Activated CD4-positive, alpha-beta memory T cell treated with anti-CD3 and anti-CD28 coated beads for 36 hours (primary cell): ENCODE measurements at places on chromosomes 13 and 19. TPM values are rescaled to one million over a fixed set of nuclear protein-coding genes. Genes with fewer than 3 reads are reported as not detected.
A peak's percentile ranks its signal among the peaks of the same experiment; 100 is the strongest.

GRCh38 chr19:35935911-35936737 is at the start of gene LRFN3:
TSS of gene LRFN3 (plus strand) at chr19:35936374. CDS start at chr19:35939426, 3,052 bp downstream.
- H3K4me3 ChIP-seq, result peak within 1 kb of the TSS; percentile 83
- peak; percentile 75 for DNase-seq
- H3K27me3 ChIP-seq, result no peaks in the 10 kb centered on the region
- peaks cover 33% of the 10 kb centered on the region for H3K4me1 ChIP-seq
- H3K36me3 ChIP-seq, result peaks cover 3% of the 10 kb centered on the region

PDE4C gene
- total RNA-seq, result not detected

DNA sequence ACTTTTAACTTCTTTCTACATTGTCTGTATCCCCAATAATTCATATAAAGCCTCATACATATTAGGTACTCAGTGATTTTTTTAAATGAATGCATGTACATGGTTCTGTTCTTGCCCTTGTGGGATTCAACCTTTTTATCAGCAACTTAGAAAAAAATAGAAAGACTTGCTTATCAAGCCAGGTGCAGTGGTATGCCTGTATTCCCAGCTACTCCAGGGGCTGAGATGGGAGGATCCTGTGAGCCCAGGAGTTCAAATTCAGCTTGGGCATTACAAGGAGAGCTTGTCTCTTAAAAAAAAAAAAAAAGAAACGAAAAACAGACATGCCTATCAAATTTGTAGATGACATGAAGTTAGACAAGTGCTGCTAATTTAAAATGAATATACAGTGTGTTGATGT is 54.2 kb upstream of the MYCBP2 start:
- no peak overlapping the region for H3K27ac ChIP-seq
- no peak for DNase-seq
- H3K36me3 ChIP-seq, result no peaks in the 10 kb centered on the region
- H3K4me1 ChIP-seq, result no peaks in the 10 kb centered on the region
- H3K27me3 ChIP-seq, result no peaks in the 10 kb centered on the region

DNA sequence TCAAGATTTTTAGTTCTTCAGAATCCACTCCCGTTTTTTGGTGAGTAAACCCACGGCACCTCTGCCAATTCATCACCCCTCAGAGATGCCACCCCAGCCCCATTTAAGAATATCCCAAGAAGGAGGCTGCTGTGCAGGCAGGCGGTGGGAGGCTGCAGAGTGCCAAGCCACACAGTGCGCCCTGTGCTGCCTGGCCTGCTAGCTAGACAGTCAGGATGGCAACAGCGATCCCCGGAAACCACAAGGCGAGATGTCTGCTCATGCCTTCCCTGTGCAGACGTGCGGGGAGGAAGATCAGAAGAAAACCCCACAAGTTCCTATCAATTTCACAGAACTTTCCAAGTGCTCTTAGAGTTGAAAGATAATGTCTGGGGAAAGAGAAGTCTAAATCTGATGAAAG is 64.8 kb upstream of the GPR183 start:
- H3K27ac ChIP-seq, result peak overlapping the region; percentile 40
- no peaks in the 10 kb centered on the region for H3K27me3 ChIP-seq
- no peak overlapping the region for H3K4me3 ChIP-seq
- H3K36me3 ChIP-seq, result peaks cover 50% of the 10 kb centered on the region
- peaks cover 90% of the 10 kb centered on the region for H3K4me1 ChIP-seq
- peak; percentile 66 for DNase-seq

DNA sequence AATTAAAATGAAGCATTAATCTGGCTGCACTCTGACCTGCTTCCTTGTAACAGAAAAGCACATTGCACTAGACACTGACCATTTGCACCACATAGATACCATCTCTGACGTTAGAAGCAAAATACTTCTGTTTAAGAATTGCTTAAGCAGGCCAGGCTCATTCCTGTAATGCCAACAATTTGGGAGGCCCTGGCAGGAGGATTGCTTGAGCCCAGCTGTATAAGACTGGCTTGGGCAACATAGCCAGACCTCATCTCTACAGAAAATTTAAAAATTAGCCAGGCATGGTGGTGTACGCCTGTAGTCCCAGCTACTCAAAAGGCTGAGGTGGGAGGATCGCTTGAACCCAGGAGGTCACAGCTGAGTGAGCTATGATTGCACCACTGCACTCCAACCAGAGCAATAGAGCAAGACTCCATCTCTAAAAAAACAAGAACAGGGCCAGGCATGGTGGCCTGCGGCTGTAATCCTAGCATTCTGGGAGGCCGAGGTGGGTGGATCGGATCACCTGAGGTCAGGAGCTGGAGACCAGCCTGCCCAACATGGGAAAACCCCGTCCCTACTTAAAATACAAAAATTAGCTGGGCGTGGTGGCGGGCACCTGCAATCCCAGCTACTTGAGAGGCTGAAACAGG is 7.0 kb upstream of the TLE6 start:
- peaks cover 3% of the 10 kb centered on the region for H3K4me1 ChIP-seq
- DNase-seq, result no peak
- H3K4me3 ChIP-seq, result no peak overlapping the region
- H3K36me3 ChIP-seq, result no peaks in the 10 kb centered on the region

DNA sequence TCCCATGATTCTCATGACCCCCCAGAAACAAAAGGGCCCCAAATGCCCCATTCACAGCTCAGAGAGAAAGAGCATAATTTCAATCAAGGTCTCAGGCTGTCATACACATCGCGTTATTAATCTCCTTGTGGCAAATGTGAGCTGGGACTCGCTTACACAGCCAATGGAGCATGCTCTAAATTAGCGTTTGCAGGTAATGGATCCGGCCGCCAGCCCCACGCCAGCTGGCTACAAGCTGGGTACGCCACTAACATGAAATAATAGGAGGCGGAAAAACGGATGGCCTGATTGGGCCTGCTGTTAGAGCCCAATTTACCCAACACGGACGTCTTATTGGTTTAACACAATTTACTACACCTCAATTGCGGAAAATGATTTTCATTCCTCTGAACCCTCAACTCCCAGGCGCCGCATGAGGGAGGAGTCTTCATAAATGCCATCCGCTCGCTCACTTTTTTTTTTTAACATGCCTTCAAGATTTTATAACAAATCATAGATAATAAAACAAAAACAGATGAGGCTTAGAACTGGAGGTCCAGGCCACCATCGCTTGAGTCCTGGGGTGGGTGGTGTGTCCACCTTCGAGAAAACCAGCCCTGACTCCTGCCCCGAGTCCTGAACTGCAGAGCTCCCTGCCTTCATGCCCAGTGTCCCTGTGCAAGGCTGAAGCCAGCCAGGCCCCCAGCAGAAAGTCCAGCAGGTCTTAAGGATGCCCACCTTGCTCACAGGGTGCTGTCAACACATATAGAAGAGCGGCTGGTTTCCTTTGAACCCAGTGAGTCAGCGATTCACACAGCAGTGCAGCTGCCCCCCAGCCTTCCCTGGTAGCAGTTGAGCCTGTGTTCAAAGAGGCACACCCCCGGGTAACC is 62.1 kb downstream of the PEPD start:
- no peaks in the 10 kb centered on the region for H3K4me1 ChIP-seq
- H3K27me3 ChIP-seq, result no peaks in the 10 kb centered on the region
- no peaks in the 10 kb centered on the region for H3K36me3 ChIP-seq
- no peak overlapping the region for H3K27ac ChIP-seq
- no peak for DNase-seq

DNA sequence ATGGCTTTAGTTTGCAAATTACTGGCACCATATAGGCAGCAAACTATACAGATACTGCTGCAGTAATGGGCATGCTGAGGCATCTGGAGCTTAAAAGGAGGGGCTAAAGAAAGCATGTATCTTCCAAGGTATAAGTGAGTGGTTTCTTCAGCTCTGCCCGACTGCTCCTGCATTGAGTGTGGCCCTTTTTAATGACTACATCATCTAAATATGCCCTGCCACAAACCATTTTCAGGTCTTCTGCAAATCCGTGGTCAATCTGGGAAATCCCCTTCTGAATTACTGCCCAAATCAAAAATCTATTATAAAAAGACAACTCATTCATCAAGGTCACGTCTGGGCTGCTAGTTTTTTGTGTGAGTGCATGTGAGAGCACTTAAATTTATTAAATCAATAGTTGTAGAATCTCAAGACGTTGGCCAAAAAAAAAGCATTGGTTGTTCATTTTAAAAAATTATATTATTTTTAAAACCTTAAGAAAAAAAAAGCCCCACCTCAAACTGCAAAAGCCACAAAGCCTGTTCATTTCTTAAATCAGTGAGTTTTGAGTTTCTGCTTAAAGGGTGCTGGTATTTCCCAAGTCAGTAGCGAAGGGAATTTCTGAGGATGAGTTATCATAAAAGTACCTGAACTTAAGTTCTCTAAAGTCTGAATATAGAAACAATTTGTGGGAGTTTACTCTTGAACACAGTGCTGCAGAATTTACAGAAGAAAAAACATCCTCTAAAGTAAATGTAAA is 16.3 kb downstream of the LCP1 start:
- DNase-seq, result peak; percentile 71
- no peaks in the 10 kb centered on the region for H3K27me3 ChIP-seq
- peaks cover 88% of the 10 kb centered on the region for H3K4me1 ChIP-seq
- H3K4me3 ChIP-seq, result peak overlapping the region; percentile 46

GRCh38 chr19:8194528-8195267 is 14.5 kb upstream of the CERS4 start:
- peak overlapping the region; percentile 90 for H3K27ac ChIP-seq
- no peaks in the 10 kb centered on the region for H3K36me3 ChIP-seq
- peak; percentile 73 for DNase-seq
- H3K4me1 ChIP-seq, result peaks cover 39% of the 10 kb centered on the region

DNA sequence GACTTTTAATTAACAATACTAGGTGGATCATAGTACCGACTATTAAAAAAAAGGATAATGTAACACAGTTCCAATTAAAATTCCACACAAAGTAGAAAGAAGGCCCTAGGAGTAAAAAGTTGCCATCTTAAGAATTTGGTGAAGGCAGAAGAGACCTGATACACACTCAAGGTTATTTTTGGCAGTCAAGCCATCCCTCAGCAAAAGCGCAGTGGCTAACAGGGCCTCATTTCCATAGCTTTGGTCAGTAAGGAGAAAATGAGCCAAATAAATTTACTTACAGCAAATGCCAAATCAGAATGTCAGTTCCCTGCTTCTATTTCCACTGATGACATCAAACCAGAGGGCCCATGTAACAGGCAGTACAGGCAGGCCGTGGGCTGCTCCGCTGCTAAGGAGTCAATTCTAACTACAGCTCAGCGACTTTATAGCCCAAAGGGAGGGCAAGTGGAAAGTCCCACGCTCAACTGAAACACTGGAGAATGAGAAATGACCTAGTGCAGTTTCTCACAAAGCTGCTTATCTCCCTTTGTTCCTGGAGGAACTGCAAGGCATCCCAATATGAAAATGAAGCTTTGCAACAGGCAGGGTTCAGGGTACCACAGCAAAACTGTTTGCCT is 6.3 kb downstream of the ARGLU1 start:
- peak overlapping the region; percentile 16 for H3K4me3 ChIP-seq
- H3K4me1 ChIP-seq, result peaks cover 67% of the 10 kb centered on the region
- peak; percentile 82 for DNase-seq
- peak overlapping the region; percentile 77 for H3K27ac ChIP-seq
- no peaks in the 10 kb centered on the region for H3K27me3 ChIP-seq
- H3K36me3 ChIP-seq, result peaks cover 31% of the 10 kb centered on the region

GRCh38 chr13:106096661-106097092 is 438.8 kb downstream of the EFNB2 start:
- no peak overlapping the region for H3K4me3 ChIP-seq
- H3K4me1 ChIP-seq, result no peaks in the 10 kb centered on the region
- H3K27me3 ChIP-seq, result no peaks in the 10 kb centered on the region
- H3K36me3 ChIP-seq, result no peaks in the 10 kb centered on the region

DACT3 gene
- total RNA-seq, result 3.0 TPM

DNA sequence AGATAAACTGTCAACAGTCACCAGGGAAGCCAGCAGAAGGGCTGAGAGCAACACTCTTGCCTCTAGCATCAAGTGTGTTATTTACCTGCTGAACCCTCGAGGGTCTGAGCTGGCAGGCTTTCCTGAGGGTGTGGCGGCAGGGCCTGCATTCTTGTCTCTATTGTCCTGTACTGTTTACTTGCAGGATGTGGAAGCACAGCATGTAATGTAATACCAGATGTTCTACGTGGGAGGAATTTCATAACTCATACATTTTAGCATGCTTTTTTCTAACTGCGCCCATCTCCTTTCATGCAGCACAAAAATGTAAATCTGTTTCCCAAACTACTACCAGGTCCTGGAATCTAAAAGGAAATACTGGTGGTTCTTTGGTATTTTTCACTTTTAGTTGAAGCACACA is 153.1 kb downstream of the RGCC start:
- no peak for DNase-seq
- no peaks in the 10 kb centered on the region for H3K4me1 ChIP-seq
- H3K36me3 ChIP-seq, result peaks cover 35% of the 10 kb centered on the region
- no peak overlapping the region for H3K4me3 ChIP-seq
- H3K27ac ChIP-seq, result no peak overlapping the region

DNA sequence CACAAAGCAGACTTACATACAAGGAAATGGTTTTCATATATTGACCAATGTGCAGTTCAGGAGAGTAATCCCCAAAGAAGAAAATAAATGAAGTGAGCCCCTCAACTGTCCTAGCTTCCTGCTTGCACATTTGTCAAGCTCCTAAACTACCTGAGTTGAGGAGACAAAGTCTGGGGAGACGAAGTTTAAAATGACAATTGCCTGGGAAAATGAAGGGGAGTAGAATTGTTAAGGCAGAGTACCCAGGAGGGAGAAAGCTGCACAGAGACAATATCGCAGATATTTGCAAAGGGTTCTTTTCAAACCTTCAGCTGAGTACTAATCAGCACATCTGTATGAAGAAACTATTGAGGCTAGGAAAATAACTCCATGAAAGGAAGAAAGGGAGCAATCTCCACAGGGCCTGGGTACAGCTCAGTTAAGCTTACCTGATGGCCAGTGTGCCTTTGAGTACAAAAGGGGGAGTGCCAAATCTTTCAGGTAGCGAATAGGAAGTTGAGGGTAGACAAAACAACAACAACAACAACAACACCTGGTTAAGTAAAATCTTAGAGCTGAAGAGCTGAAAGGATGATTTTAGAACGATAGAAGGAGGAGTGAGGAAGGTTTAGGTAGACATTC is 1700.1 kb upstream of the PRR20A start:
- no peaks in the 10 kb centered on the region for H3K36me3 ChIP-seq
- H3K27me3 ChIP-seq, result no peaks in the 10 kb centered on the region
- H3K27ac ChIP-seq, result no peak overlapping the region
- no peak overlapping the region for H3K4me3 ChIP-seq
- H3K4me1 ChIP-seq, result no peaks in the 10 kb centered on the region
- no peak for DNase-seq

C13orf42 gene
- not detected for total RNA-seq

LILRB3 gene
- total RNA-seq, result 0.68 TPM

DNA sequence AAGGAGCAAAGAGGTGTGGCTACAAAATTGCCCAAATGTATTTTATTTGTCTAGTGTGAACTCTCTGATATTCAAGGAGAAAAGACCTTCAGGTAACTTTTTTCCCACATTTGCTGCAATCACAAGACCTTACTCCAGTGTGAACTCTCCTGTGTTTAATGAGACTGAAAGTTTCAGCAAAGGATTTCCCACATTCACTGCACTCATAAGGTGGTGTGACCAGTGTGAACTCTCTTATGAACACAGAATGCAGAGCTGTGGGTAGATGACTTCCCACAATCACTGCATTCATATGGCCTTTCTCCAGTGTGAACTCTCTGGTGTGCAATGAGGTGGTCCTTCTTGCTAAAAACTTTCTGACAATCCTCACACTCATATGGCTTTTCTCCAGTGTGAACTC is 16.4 kb downstream of the ZNF814 start:
- H3K27me3 ChIP-seq, result no peaks in the 10 kb centered on the region
- no peak for DNase-seq
- peaks cover 81% of the 10 kb centered on the region for H3K36me3 ChIP-seq
- no peak overlapping the region for H3K4me3 ChIP-seq
- no peak overlapping the region for H3K27ac ChIP-seq
- no peaks in the 10 kb centered on the region for H3K4me1 ChIP-seq
